ENCODE measurements at places on chromosomes 2 and 18. TPM values are rescaled to one million over a fixed set of nuclear protein-coding genes. Genes with fewer than 3 reads are reported as not detected.
A peak's percentile ranks its signal among the peaks of the same experiment; 100 is the strongest.

ITGA6 gene
- 147 TPM for total RNA-seq

CRYGC gene
- total RNA-seq: not detected

- peak; percentile 39 for DNase-seq
Measured at GRCh38 chr2:49616800-49617199, 462.5 kb upstream of the FSHR start.

ASAP2 gene
- 27.0 TPM for total RNA-seq

DNA sequence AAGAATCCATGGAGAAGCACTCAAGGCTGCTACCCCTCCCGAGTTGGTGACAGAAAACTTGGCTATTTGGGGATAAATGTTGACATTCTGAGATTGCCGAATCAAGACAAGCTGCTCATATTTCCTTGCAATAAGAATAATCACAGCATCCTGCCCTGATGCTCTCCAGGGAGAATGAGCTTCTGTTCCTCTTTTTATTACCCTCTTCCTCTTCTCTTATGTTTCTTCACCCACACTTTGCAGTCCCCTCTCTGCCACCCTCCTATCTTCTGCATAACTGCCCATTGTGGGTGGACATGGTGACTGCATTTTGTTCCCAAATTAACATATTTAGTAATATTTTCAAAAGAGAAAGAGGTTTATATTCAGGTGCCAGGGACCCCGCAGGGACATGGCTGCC, 11.9 kb upstream of the MSGN1 start:
- DNase-seq: no peak

- DNase-seq: no peak
Measured at GRCh38 chr2:151363709-151364108, 6.3 kb downstream of the TNFAIP6 start.

SNORC gene
- 4.9 TPM for total RNA-seq

SH3BP4 gene
- total RNA-seq: 44.5 TPM
